Stimulated activated CD4-positive, alpha-beta T cell treated with anti-CD3 and anti-CD28 coated beads, Interleukin-1b, Interleukin-23, amount 100 ng/mL, for 1 hour (primary cell): ENCODE measurements at places on chromosomes 3 and 15.

DNA sequence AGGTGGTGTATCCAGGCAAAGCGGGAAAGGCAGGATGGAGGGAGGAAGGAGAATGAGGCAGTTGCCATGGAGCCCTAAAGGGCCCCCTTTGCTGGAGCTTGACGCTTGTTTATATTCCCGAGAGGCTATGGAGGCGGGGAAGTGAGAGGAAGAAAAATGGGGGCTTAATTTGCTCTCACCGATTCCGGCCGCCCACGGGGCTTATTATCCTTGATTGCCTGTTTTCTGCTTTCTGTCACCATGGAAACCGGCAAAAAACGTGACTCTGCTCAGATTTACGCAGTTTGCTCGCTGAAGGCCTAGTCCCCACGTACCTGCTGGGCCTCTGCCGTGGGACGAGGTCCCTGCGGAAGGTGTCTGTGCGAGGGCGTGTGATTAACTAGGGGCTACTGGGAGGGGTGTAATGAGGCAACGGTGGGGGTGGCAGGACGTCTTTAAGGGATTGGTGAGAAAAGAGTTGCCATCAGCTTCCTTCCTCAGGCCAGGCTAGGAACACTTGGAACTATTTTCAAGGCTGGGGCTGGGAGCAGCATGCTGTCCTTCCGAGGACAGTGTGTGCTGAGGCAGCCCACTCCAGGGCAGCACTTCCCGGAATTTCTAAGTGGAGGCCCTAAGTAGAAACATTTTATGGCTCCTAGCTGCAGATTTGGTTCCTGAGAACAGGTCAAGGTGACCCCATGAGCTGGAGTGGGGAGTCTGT is 110.8 kb upstream of the NDN start:
- no peak for DNase-seq

- DNase-seq: no peak
These were observed 28.6 kb upstream of the SPATA12 start for GRCh38 chr3:57031631-57032541.

DNA sequence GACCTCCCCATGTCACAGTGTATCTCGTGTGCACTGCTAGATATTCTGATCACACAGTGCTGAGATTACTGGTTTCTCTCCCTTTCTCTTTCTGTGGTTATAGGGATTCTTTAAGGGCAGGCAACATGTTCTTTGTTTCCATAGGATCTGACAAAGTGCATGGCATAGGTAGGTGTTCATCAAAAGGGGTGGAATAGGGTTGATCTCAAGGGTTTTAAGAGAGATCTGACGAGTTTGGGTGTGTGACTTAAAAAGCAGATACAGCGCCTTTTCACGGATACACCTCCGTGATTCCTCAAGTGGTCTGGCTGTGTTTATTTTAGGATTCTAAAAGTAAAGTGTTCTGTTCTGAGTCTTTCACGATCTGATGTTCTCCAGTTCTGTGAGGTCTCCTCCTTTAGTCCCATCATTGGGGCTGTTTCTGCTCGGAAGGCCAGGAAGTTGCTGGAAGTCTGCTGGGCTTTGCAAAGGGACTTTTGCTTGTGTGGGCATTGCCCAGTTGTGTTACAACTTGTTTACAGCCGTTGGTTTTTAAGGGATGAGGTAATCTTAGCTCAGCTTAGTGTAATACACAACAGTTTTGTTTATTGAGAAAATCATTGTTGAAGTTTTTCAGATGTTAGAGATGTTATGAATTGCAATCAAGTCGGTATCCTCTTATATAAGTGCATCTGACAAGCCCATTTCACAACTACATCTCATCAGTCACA is 34.8 kb downstream of the IGF1R start:
- DNase-seq: no peak

DNA sequence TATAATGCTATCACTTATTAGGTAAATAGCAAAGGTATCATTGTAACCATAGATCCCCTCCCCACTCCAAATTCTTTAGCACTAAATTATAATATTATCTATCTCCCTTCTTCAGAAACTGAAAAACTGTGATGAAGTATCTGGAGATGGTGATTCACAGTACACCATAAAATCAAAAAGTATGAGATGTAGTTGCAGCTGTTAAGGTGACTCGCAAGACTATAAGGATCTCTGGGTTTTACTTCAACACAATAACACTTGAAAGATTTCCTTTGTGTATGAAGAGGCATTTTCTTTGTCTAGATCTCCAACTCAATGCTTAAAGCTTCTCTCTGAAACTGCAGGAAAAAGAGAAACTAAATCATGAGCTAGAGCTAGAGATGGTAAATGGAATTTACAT is 46.9 kb downstream of the IFT57 start:
- no peak for DNase-seq

- no peak for DNase-seq
These were observed 63.5 kb downstream of the FEM1B start for GRCh38 chr15:68340726-68341671.

DNA sequence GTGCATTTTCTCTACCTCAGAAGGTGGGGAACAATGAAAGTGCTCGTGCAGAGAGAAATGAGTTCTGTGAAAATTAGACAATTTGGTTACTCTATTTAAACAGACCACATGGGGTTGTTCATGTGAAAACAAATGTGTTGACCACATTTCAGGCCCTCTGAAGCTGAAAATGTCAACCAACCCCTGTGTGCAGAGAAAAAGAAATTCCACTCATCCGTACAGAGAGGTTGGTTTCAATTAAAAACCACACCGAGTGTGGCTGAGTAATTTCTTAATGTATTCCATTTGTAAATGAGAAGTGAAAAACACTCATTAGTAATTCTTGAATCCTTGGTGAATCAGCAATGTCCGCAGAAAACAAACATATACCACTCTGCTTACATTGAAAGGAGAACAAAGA is 46.9 kb upstream of the SLC7A14 start:
- no peak for DNase-seq

DNA sequence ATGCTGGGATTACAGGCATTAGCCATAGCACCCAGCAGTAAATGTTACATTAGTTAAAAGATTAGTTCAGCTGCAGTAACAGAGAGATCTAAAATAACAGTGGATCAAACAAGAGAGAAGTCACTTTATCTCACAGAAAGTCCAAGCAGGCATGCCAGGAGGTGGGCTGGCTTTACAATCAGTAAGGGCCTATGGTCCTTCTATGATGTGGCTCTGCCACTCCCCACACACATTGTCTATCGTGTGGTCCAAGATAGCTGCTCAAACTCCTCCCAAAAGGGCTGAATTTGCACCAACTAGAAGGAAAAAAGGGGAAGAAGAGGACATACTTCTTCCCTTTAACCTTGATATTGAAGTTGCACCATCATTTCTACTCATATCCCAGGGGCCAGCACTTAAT is 4.6 kb upstream of the RUVBL1 start:
- DNase-seq: no peak

GRCh38 chr15:65328506-65329287 is 24.2 kb downstream of the RNU5B-1 start:
- no peak for DNase-seq

- no peak for DNase-seq
These were observed 489.2 kb upstream of the UBE2E2 start for GRCh38 chr3:22713936-22714335.

DNA sequence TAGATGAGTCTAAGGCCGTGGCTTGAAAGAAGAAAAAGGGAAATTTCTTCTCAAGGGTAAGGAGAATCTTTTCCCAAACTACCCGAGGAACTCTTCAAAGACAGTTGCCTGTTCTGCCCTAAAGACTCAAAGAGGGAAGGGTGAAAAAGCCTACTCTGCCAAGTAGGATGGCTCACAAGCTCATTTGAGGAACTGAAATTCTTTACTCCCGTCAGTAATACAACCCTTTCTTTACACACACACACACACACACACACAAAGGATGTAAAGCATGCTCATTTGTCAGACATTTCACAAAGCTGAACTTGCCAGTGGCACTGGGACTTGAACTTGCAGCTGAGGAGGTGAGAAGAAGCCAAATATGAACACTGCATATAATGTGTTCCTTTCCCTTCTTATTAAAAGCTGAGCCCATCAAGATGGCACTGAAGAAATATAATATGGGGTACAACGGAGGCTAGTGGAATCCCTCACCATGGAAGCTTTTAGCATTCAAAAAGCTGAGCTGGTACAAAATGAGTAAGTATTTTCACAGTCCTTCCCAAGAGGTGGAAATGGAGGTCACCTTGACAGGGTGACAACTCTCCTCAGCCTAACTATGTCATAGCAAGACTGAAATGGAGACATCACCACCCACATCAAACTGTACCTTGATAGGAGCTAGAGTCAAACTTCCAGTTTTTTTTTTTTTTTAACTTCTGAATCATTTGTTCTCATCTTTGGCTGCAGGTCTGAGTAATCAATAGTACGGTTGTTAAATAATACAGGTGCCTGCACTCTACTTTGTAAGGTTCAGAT is 57.6 kb downstream of the TAFA4 start:
- DNase-seq: no peak

- no peak for DNase-seq
These were observed 109.9 kb downstream of the RPLP1 start for GRCh38 chr15:69562564-69562963.

DNA sequence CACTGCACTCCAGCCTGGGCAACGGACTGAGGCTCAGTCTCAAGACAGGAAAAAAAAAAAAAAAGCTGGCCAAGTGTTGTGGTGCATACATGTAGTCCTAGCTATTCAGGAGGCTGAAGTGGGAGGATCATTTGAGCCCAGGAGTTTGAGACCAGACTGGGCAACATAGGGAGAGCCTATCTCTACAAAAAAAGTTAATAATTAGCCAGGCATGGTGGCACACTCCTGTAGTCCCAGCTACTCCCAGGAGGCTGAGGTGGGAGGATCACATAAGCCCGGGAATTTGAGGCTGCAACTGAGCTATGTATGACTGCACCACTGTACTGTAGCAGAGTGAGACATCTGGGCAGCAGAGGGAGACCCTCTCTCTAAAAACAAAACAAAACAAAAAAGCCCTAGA is 58.9 kb downstream of the RBPMS2 start:
- DNase-seq: no peak

DNA sequence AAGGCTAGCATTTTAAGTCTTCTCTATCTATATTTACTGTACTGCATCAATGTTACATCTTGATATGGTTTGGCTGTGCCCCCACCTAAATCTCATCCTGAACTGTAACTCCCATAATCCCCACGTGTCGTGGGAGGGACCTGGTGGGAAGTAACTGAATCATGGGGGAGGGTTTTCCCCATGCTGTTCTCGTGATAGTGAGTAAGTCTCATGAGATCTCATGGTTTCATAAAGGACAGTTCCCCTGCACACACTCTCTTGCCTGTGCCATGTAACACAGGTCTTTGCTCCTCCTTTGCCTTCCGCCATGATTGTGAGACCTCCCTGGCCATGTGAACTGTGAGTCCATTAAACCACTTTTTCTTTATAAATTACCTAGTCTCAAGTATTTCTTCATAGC is 161.5 kb downstream of the TBC1D5 start:
- DNase-seq: no peak

DNA sequence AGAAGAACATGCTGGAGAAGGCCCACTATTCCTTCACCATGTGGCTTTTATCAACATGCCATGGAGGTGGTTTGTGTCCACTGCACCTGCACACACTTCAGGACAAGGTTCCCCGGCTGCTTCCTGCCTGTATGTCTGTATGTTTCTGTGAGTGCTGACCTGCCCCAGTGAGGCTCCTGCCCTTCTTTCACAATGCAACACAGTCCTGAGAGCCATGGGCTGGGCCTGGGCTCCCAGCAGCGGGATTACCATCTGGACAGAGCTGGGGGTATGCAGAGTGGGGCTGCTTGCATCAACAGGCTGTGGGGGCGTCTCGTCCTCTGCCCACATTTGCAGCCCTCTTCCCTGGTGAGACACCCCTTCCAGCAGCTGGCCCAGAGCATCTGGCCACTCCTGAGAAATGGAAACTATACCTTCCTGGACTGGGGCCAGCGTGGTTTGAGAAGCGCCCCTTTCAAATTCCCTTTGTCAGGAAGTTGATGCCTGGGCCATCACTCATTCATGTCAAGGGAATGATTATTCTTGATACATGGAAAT is 29.3 kb upstream of the C15orf39 start:
- no peak for DNase-seq
